IMR-90 (cell line): ENCODE measurements at places on chromosomes 11 and 22. TPM values are rescaled to one million over a fixed set of nuclear protein-coding genes. Genes with fewer than 3 reads are reported as not detected.

DNAJB7 gene
- total RNA-seq = not detected in 2 replicates

OR4A47 gene
- total RNA-seq = not detected in 2 replicates

OTOG gene
- not detected in 2 replicates for total RNA-seq

CHRM1 gene
- total RNA-seq = not detected in 2 replicates

APOA5 gene
- total RNA-seq = not detected in 2 replicates
